GM03348 (cell line): ENCODE measurements at places on chromosomes 4 and X.
A peak's percentile ranks its signal among the peaks of the same experiment; 100 is the strongest.

DNA sequence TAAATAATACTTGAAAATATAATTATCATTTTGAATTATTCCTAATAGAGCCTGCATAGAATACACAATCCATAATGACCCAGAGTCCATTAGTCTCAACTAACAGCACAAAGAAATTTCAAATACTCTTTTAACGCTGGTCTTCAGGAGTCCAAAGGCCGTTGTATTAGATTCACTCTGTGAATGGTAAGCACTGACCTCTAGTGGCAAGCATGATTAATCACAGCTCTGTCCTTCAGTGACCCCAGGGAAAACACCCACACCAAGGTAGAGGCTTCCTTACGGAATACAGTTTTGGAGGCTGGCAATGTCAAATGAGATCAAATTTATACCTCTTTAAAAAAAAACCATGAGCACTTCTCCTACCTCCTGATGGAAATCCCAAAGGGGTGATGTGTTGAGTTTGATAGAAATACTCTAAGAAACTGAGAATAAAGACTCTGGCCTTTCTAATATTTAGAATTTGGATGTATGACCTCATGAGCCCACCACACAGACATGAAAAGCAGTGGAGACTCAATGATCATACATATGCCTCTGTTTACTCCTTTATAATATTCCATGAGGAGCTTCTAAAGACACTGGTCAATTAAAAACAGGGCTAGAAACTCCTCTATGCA is 147.2 kb upstream of the DKK2 start:
- peak; percentile 57 for DNase-seq

DNA sequence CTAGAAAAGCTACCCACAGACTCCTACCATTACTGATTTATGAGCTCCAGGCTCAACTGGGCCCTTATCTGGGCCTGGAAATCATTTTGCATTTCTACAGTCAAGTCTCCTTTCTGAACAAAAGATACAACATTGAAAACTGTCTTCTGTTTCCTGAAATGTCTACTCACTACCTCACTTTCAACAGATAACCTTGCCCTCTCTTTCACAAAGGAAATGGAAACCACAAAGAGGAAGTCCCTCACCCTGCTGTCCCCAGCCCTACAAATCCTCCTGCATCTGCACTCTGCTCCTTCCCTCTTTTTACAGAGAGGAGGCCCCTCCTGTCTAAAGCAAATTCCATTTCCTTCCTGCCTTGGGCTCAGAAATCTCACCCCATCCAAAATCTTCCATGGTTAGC is 24.8 kb upstream of the CYBB start:
- no peak for DNase-seq

- no peak for DNase-seq
These were observed 209.5 kb upstream of the S100G start for GRCh38 chrX:16440446-16440845.

- no peak for DNase-seq
These were observed 466 bp downstream of the DLG3 start for GRCh38 chrX:70444946-70445656.
